ENCODE measurements at places on chromosomes 3 and 15. TPM values are rescaled to one million over a fixed set of nuclear protein-coding genes. Genes with fewer than 3 reads are reported as not detected.

SH2D7 gene
- total RNA-seq = not detected

LRRC2 gene
- 3.3 TPM for total RNA-seq

BUB1B gene
- 126 TPM for total RNA-seq

KLHL40 gene
- not detected for total RNA-seq

PP2D1 gene
- total RNA-seq = not detected

ZNF385D gene
- 0.11 TPM for total RNA-seq

CHRM5 gene
- not detected for total RNA-seq

ACKR4 gene
- not detected for total RNA-seq

LYSMD2 gene
- total RNA-seq = 1.5 TPM

LRRC31 gene
- not detected for total RNA-seq

BFSP2 gene
- total RNA-seq = not detected
